Activated CD4-positive, alpha-beta T cell treated with anti-CD3 and anti-CD28 coated beads, Interleukin-2, amount 50 U/mL, for 4 hours (primary cell): ENCODE measurements at places on chromosomes 5 and 9.

GRCh38 chr5:172821340-172821985 is 12.6 kb upstream of the ERGIC1 start:
- no peak for DNase-seq

- no peak for DNase-seq
These were observed 2216.6 kb upstream of the WWC1 start for GRCh38 chr5:166074582-166075481.

DNA sequence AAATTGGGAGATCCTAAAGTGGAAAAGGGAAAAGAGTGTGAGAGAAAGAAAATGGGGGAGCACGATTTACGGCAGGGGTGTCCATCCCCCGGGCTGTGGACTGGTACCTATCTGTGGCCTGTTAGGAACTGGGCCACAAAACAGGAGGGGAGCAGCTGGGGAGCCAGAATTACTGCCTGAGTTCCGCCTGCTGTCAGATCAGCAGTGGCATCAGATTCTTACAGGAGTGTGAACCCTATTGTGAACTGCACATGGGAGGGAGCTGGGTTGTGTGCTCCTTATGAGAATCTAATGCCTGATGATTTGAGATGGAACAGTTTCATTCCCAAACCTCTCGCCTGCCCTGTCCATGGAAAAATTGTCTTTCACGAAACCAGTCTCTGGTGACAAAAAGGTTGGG is 108.3 kb upstream of the ADAMTSL1 start:
- DNase-seq = no peak

- DNase-seq = no peak
These were observed 527.7 kb upstream of the WWC1 start for GRCh38 chr5:167763772-167764171.

DNA sequence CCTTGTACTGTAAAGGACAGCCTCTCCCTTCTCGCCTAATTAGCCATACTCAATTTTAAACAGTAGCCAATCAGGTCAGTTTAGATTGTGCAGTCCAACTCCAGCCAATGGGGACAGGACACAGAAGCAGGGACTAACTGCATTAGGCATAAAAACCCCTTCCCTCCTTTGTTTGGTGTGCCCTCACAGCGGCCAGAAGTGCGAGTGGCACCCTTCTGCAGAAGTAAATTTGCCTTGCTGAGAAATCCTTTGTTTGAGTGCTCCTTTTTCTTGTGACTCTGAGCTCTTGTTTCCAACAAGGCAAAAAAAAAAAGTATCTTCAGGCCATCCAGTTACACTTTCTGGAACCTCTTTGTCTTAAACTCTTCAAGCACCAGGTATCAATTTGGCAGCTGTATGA is 97.4 kb downstream of the FAM114A2 start:
- DNase-seq = no peak

GRCh38 chr5:104635227-104635626 is 1072.6 kb upstream of the NUDT12 start:
- DNase-seq = no peak

DNA sequence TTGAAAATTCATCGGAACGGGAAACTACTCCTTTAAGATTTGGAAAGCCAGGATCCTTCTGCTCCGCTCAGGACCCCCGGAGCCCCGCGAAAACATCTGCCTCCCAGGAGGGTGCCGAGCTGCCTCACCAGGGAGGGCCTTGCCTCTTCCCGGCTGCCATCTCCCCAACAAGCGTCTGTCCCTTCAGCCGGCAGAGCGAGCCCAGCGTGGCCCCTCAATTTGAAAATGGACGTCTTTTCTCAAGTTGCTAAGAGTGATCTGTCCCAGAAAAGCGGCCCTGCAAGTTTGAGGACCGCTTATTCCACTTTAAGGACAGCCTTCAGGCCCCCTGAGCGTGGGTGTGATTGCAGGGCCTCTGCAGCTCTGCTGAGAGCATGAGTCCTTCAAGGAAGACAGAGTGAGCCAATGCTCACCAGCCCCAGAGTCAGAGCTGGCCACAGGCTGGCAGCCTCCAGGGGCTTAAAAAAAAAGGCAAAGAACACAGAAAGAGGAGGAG is 101.3 kb downstream of the PHF2 start:
- no peak for DNase-seq

GRCh38 chr9:97299809-97300414 is 7.5 kb upstream of the CCDC180 start:
- DNase-seq = no peak

- DNase-seq = peak; percentile 87
These were observed 16.0 kb downstream of the TRAF2 start for GRCh38 chr9:136902259-136902821.

DNA sequence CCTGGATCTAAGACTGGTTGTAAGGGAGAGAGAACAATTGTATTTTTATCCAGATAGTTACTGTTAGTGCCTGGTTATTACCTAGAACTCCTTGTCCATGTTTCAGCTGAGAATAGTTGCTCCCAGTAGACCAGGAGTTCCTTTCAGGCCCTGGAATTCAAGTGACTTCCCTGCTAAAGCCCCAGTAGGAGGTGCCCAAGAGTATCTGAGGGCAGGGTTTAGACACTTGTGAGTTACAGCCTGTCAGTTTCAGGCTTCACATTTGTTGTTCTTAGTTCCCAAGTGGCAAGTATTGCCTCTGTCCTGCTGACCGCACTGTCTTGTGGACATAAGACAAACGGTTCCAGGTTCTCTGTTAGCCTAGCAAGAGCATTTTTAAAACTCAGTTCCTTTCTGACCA is 743.9 kb upstream of the SEMA6A start:
- DNase-seq = no peak

DNA sequence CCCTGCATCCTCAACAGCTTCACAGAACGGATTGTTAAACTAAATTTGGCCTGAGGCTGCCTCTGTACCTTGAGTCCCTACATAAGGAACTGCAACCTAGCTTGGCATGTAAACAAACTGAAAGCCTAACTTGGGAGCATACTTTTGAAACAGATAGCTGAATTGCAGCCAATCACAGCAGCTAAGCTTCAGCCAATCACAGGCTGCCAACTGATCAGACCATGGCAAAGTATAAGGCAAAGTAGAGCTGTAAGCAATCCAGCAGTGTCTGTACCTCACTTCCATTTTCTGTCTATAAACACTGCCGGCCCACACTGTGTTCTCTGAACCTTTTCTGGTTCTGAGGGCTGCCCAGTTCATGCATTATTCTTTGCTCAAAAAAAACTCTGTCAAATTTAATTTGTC is 8.9 kb upstream of the ZNF483 start:
- DNase-seq = no peak
